Activated CD8-positive, alpha-beta memory T cell treated with anti-CD3 and anti-CD28 coated beads for 48 hours (primary cell): ENCODE measurements at places on chromosomes 4 and X.

GRCh38 chr4:47075262-47075661 lies 43.9 kb downstream of the GABRB1 start:
- no peak for DNase-seq

GRCh38 chrX:75784680-75785491 lies at the start of gene MAGEE2:
Gene MAGEE2, minus strand, starts transcription at chrX:75785254. Its CDS starts 203 bp downstream, at chrX:75785051.
- no peak for DNase-seq

GRCh38 chrX:16778545-16778944 lies 7.7 kb upstream of the TXLNG start:
- DNase-seq = no peak

GRCh38 chr4:24236532-24236931 lies 346.7 kb upstream of the PPARGC1A start:
- no peak for DNase-seq

- DNase-seq = no peak
These were observed 1.8 kb downstream of the USP11 start for GRCh38 chrX:47234583-47234982.

DNA sequence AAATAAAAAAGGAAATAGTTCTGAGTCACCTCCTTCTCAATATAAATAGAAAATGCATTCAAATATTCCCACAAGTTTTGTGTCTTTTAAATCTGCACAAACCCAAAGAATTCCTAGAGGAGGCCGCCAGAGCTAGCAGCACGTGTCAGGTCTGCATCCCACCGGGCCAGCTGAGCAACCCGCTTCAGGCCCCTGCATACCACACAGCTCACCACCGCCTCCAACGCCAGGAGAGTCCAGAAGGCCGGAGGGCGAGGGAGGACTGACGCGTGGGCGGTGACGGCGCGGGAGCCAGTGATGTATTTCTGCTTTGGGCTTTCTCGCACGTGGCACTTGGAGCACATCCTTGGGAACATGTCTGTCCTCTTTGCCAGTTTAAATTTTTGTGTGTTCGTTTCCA lies 61.9 kb upstream of the CLDN34 start:
- no peak for DNase-seq

DNA sequence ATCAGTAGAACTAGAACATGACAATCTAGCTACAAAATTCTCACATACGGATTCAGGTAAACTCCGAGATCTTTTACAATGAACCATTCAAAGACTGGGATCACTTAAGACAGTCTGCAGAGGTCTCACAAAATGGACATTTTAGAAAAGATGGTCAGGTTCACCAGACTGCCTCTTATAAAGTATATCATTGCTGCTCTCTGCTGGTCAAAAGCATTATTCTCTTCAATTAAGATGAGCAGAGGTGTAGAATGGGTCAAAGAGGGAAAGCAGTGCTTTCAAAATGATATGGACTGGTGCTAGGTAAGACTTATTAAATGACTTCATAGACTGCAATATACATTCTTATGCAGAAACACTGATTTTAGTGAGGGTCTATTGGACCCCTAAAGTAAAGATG lies 434.7 kb downstream of the PACRGL start:
- DNase-seq = no peak

GRCh38 chrX:10496345-10496965 lies 123.9 kb downstream of the MID1 start:
- no peak for DNase-seq

GRCh38 chr4:81180916-81181315 lies 34.1 kb downstream of the PRKG2 start:
- no peak for DNase-seq

DNA sequence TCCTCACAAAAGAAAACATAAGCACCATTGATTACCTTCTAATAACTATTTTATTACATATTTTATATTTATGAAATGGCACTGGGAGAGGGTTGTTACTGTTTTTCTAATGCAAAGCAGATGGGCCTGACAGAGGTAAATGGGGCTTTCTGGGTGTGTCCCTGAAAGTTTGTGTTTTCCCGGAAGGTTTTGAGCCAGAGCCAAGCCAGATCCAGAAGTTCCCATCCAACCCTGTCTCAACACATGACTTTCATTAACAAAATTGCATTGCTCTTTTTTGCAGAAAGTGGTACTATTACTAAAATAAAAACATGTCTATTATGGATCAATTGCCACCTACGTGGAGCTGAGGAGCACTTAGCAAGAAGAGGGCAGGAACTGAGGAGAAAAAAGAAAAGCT lies 181.3 kb downstream of the RAB28 start:
- DNase-seq = no peak
